ENCODE measurements at places on chromosomes 6 and 20. TPM values are rescaled to one million over a fixed set of nuclear protein-coding genes. Genes with fewer than 3 reads are reported as not detected.

The TREM2 gene
- not detected for total RNA-seq

The OLIG3 gene
- total RNA-seq = not detected

The HRH3 gene
- not detected for total RNA-seq

The ESR1 gene
- total RNA-seq = not detected

The HCRTR2 gene
- not detected for total RNA-seq

The MBOAT1 gene
- total RNA-seq = 6.2 TPM

The TNFRSF6B gene
- total RNA-seq = 328 TPM

The PHACTR1 gene
- total RNA-seq = 12.5 TPM

The TSHZ2 gene
- total RNA-seq = 0.94 TPM

The ZBTB12 gene
- total RNA-seq = 0.54 TPM

The WFDC10B gene
- total RNA-seq = not detected

The KIAA1755 gene
- not detected for total RNA-seq

The FAM184A gene
- 0.54 TPM for total RNA-seq

The POPDC3 gene
- total RNA-seq = 0.34 TPM

The SNRPB gene
- total RNA-seq = 745 TPM

The HEBP2 gene
- 75.0 TPM for total RNA-seq
